Activated T-cell treated with anti-CD3 and anti-CD28 coated beads for 1 hour (primary cell): ENCODE measurements at places on chromosomes 3 and 15.

DNA sequence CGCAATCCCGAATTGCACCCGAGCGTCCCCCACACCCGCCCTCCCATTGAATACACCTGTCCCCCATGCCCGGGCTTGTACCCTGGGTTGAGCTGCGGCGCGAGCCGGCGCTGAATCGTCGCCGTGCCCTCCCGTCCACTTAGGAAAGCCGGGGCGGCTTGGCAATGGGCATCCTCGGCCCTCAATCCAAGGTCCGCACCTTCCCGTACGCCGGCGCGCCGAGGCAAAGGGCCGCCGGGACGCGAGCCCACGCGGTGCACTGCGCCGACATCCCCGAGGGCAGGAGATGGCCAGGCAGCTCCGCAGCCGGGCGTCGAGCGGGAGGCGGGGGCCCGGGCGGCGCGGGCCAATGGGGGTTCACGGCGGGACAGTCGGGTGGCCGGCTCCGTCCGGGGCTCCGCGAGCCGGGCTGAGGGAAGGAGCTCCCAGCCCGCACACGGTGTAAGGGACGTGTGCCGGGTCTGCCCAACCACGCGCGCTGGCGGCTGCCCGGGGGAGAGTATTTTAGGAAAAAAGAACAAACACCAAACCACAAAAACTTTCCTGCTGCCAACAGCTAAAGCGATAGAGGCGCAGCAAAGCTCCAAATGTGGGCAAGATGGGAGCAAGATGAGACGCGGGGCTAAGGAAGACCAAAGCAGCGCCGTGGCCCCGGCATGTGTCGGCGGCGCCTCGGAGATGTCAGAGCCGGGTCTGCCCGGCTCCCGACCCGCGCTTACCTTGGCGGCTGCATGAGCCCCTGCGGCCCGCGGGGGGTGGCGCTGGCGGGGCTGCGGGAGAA is 621 bp downstream of the RGMA start:
- DNase-seq = no peak

DNA sequence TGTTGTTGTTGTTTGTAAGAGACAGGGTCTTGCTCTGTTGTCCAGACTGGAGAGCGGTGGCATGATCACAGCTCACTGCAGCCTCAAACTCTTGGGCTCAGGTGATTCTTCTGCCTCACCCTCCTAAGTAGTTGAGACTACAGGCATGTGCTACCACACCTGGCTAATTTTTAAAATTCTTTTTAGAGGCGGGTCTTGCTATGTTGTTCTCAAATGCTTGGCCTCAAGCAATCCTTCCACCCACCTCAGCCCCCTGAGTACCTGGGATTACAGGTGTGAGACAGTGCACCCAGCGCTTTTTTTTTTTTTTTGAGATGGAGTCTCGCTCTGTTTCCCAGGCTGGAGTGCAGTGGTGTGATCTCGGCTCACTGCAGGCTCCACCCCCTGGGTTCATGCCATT is 46.7 kb downstream of the TMOD3 start:
- no peak for DNase-seq

DNA sequence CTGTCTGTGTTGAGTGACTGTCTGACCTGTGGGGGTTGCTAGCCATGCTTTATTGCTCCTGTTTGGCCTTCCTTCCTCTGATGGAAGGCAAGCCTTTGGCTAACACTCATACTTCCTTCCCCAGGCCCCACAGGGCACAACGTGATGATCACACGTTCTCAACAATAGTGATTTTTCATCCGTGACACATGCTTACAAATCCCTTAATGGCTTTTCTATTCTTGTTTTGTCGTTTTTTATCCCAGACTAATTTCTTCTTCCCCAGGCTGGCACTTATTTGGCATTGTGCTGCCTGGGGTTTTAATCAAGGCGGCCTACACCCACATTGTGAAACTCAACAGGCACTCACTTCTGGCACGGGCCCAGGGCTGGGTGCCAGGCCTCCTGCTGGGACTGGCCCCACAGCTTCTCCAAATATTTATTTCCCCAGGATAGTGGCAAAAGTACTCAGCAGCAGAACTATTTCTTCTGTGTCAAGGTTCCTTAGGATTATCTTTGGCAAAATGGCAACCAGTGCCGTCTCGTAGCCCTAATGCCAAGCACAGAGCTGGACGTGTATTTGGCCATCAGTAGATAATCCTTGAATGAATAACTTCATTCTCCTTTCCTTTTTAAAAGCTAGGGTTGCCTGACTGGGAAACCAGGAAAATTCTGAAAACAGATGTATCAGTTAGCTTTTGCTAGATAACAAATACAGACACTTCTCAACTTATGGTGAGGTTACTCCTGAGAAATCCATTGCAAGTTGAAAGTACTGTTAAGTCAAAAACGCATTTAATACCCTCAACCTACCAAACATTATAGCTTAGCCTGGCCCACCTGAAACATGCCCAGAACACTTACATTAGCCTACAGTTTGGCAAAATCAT is 30.6 kb downstream of the CMTM7 start:
- DNase-seq = no peak

DNA sequence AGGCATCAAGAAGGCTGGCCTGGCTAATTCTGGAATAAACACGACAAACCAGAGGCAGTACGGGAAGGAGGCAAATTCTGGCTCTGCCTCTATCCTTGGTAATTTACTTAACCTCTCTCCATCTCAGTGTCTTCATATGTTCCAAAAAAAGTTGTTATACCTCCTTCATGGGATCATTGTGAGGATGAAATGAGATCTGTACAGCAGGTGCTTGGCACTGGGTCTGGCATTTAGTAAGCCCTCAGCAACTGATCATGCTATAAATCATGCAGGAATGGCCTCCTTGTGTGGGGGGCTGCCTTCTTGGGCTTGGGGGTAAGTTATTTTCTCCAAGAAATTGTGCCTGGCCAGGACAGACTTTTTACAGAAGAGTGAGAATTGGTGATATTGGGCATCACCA is 38.3 kb upstream of the TRA2B start:
- DNase-seq = no peak

DNA sequence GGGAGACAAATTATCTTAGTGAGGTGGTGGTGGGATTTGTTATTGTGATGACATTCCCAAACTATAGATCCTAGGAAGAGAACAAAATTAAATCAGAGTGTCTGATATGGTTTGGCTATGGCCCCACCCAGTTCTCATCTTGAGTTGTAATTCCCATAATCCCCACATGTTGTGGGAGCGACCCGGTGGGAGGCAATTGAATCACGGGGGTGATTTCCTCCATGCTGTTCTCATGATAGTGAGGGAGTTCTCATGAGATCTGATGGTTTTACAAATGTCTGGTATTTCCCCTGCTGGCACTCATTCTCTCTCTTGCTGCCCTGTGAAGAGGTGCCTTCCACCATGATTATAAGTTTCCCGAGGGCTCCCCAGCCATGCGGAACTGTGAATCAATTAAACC is 62.0 kb downstream of the RPL22L1 start:
- no peak for DNase-seq

DNA sequence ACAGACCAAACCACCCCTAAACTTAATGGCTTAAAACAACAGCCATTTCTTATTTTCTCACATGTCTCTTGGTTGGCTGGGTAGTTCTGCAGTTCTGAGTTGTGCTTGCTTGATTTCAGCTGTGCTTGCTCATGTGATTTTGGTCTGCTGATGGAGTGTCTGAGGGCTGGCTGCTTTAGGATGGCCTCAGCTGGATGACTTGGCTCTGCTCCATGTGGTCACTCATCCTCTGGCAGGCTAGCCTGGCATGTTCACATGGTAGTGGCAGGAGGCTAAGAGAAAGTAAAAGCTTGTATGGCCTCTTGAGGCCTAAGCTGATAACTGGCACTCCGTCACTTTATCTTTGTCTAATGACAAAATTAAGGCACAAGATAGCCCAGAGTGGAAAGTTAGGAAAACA is 4.1 kb downstream of the SV2B start:
- DNase-seq = no peak

DNA sequence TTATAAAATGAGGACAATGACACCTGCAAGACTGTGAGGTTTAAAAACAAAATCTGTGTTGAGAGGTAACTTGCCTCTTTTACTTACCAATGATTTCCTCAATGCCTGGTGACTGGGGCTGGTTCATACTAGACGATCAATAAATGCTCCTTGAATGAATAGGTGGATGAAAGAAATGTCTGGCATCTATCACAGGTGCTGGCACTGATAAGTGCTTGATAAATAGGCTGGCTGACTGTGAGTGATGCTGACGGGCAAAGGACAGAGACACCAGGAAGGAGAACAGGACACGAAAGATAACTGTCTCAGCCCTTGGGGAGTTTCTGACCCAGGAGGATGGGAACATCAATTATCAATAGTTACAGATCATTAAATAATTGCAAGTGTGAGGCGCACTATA is 31.9 kb downstream of the RBP2 start:
- DNase-seq = no peak

- DNase-seq = no peak
Measured at GRCh38 chr3:146884296-146884695, 279.1 kb upstream of the PLSCR5 start.

DNA sequence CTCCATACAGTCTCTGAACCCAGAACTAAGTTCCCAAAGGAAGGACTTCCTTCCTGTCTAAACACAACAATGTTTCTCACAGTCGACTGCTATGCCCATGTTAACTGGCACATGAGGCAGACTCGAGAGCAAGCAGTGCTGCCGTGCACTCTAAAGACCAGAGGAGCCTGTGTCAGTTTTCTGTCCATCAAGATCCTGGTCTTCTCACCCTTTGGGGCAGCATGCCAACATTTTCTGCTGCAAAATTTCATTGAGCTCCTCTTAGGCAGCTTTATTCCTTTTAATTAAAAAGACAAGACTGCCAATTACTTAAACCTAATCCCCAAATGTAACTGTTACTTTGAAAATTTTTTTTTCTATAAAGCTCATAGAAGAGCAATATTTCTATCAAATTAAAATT is 205.1 kb downstream of the GAP43 start:
- no peak for DNase-seq

DNA sequence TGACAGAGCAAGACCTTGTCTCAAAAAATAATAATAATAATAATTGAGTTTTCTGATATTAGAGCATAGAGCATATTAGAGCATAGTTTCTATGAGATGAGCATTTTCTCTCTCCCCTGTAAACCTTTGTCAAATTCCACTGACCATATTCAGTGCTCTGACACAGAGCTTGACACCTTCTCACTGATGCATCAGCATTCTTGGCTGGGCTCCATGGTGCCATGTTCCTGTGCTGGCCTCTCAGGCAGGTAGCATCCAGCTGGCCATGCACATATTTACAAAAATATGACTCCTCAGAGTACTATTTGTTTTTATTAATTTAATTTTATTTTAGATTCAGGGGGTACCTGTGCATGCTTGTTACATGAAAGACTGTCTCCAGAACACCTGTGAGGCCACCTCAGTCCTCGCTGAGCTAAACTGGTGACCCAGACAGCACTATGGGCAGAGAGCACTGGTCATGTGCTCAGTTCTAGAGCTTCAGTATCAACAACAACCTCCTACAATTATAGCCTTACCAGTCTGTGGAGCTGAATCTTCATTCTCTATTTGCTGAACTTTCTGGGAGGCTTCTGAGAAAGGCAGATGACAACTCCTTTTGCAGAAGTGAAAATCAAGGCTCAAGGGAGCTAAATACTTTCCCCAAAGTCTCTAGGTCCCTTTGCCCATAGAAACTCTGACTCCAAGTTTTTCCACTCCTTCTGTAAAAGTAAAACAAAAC is 21.6 kb upstream of the SLC28A2 start:
- no peak for DNase-seq

GRCh38 chr3:99666201-99666600 is 27.8 kb downstream of the COL8A1 start:
- no peak for DNase-seq

GRCh38 chr3:184373422-184373821 is 4.6 kb downstream of the THPO start:
- no peak for DNase-seq

GRCh38 chr3:148006508-148006907 is 597.3 kb downstream of the ZIC1 start:
- DNase-seq = no peak

DNA sequence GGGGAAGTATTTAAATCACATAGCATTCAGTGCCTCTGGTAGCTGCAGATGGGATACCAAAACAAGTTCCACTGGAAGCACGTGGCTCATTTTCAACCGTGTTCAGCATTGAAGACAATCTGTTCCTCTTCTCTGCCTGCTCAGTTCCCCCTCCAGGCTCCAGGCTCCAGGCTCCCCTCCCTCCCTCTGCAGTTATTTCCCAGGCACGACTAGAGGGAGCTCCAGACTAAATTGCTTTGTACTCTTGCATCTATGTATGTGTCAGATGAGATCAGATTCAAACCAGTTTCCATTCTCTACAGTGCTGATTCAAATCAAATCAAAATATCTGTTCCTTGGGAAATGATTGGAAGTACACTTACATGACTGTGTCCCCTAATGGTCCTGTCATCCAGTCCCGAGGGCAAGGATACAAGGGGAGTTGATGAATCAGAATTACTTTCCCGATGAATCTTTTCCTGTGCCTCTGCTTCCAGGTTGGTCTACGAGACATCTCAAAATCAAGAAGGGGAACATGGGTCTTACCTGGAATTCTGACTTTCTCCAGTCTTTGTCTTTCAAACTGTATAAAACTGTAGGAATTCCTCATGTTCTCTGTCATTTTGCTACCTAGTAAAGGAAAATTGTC is 600.5 kb downstream of the EDEM1 start:
- no peak for DNase-seq

GRCh38 chr15:83208367-83208661 is 691 bp upstream of the HDGFL3 start:
- DNase-seq = no peak

GRCh38 chr3:187458921-187459320 is 90.7 kb downstream of the RTP4 start:
- no peak for DNase-seq

- DNase-seq = no peak
Measured at GRCh38 chr15:65936282-65936681, 67.0 kb downstream of the RAB11A start.

DNA sequence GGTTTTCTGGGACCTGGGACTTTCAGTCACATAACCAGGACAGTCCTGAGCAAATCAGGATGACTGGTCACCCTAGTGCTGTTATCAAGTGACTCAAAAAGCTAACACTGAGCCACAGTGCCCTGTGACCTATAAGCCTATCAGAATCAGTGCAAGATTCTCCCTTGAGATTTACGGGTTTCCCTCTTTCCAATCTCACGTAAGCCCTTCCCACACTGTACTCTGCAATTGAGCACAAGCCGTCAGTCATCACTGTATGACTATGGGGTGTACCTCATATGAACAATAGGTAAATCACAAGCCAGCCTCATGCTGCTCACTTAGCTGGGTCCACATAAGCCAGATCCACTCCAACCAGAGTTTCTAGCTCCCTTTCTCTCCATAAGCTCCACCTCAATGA is 21.0 kb upstream of the CLDN18 start:
- no peak for DNase-seq

DNA sequence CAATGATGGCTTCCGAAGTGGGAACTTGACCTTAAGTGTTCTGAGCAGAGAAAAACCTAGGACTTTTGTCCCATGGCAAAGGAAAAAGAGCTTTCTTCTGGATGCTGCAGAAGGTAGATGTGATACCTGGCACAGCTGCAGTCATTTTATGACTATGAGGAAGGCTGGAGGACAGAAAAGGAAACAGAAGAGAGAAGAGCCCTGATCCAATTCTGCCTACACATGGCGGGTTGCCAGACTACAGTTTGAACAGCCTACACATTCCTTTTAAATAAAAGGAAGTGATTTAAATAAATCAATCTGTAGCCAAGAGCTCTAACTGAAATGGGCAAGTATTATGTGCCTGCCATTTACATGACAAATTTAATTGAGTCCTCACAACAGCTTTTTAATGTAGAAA is 43.6 kb upstream of the CHRNB4 start:
- no peak for DNase-seq

- DNase-seq = no peak
Measured at GRCh38 chr3:194086388-194087075, 49.4 kb upstream of the HES1 start.

GRCh38 chr3:153783106-153783505 is 338.1 kb upstream of the ARHGEF26 start:
- no peak for DNase-seq
